ENCODE measurements at places on chromosomes 6 and 20.

- H3K36me3 ChIP-seq, result no peaks in the 10 kb centered on the region
- no peaks in the 10 kb centered on the region for H3K27me3 ChIP-seq
- peaks cover 64% of the 10 kb centered on the region for H3K4me1 ChIP-seq
- peak overlapping the region; percentile 37 for H3K4me3 ChIP-seq
- H3K27ac ChIP-seq, result peak overlapping the region; percentile 84
Measured at GRCh38 chr6:116385459-116385802, 14.7 kb downstream of the DSE start.

- no peaks in the 10 kb centered on the region for H3K36me3 ChIP-seq
- no peak for DNase-seq
- H3K27me3 ChIP-seq, result no peaks in the 10 kb centered on the region
- H3K4me3 ChIP-seq, result no peak overlapping the region
Measured at GRCh38 chr6:163500105-163500504, 85.6 kb downstream of the QKI start.

DNA sequence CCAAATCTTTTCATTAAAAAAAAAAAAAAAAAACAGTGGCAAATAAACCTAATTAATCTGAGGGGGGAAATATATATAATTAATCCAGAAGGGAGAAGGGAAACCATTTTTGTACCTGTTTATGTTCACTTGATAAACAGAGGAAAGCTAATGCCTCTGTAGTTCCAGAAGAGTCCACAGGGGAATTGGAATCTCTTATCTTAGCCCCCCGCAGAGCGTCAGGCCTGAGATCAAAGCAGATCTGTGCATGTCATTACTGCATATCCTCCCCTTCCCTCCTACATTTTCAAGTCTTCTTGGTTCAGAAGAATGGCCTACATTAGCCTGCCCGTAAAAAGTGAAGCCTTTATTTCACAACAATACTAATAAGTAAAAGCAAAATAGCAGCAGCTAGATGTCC lies 157.2 kb downstream of the PTPRT start:
- no peaks in the 10 kb centered on the region for H3K27me3 ChIP-seq
- H3K4me1 ChIP-seq, result no peaks in the 10 kb centered on the region
- no peak overlapping the region for H3K27ac ChIP-seq
- H3K36me3 ChIP-seq, result no peaks in the 10 kb centered on the region

DNA sequence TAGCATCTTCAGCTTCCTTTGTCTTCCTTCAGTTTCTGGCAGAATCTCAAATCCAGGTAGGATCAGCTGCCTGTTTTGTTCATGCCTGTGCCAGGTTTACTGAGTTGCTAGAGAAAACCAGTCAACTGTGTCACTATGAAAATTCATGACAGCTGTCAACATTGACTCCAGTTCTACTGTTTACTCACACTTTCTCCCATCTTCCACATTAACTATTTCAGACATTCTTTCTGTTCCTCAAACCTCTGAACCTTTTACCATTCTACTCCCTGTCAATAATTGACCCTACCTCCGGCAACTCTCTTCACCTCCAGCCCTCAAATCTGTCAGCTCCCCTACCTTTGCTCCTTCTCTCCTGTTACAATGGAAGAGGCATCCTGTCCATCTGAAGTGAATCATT lies 8.5 kb downstream of the ENPP4 start:
- no peak for DNase-seq
- no peak overlapping the region for H3K4me3 ChIP-seq
- H3K36me3 ChIP-seq, result no peaks in the 10 kb centered on the region
- H3K4me1 ChIP-seq, result no peaks in the 10 kb centered on the region
- no peak overlapping the region for H3K27ac ChIP-seq

GRCh38 chr6:45736134-45736533 lies 279.5 kb downstream of the CLIC5 start:
- no peaks in the 10 kb centered on the region for H3K4me1 ChIP-seq
- H3K4me3 ChIP-seq, result no peak overlapping the region
- no peak overlapping the region for H3K27ac ChIP-seq
- H3K27me3 ChIP-seq, result peaks cover 3% of the 10 kb centered on the region
- DNase-seq, result no peak
- no peaks in the 10 kb centered on the region for H3K36me3 ChIP-seq

- no peak for DNase-seq
- H3K27me3 ChIP-seq, result no peaks in the 10 kb centered on the region
- H3K36me3 ChIP-seq, result no peaks in the 10 kb centered on the region
- H3K27ac ChIP-seq, result no peak overlapping the region
Measured at GRCh38 chr6:135577059-135577538, 79.6 kb upstream of the AHI1 start.

DNA sequence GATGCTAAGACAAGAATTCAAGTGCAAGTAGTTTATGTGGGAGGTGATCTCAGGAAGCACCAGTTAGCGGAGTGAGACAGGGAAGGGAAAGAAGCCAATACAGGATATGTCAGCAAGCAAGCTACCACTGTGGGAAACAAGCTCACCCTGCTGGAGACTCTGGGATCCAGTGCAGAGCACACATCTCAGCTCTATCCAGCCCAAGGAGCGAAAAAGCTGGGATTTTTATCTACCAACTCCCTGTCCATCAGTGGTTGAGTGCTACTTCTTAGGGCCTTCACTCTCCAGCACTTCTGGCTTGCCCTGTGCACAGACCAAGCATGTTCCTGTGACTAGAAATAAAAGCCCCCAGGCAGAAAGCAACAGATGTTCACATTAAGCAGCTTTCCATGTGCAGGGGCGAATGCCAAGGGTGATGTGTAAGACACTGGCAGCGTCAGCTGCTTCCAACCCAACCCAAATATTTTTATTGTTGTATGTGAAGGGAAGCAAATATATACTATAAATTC lies 10.8 kb upstream of the RNF24 start:
- DNase-seq, result peak; percentile 93
- peaks cover 34% of the 10 kb centered on the region for H3K4me1 ChIP-seq
- peak overlapping the region; percentile 73 for H3K27ac ChIP-seq
- H3K27me3 ChIP-seq, result no peaks in the 10 kb centered on the region
- H3K36me3 ChIP-seq, result no peaks in the 10 kb centered on the region
- peak overlapping the region; percentile 44 for H3K4me3 ChIP-seq

- H3K4me3 ChIP-seq, result no peak overlapping the region
- H3K27ac ChIP-seq, result no peak overlapping the region
- DNase-seq, result peak; percentile 30
- H3K27me3 ChIP-seq, result no peaks in the 10 kb centered on the region
- H3K36me3 ChIP-seq, result no peaks in the 10 kb centered on the region
Measured at GRCh38 chr6:139262519-139263300, 29.1 kb downstream of the TXLNB start.

GRCh38 chr20:37358366-37359150 lies 12.6 kb downstream of the SRC start:
- no peaks in the 10 kb centered on the region for H3K27me3 ChIP-seq
- H3K27ac ChIP-seq, result peak overlapping the region; percentile 36
- DNase-seq, result peak; percentile 77
- H3K4me3 ChIP-seq, result no peak overlapping the region

GRCh38 chr20:35271904-35272303 lies 6.0 kb downstream of the MMP24OS start:
- no peaks in the 10 kb centered on the region for H3K36me3 ChIP-seq
- no peak overlapping the region for H3K4me3 ChIP-seq
- peak; percentile 79 for DNase-seq
- no peaks in the 10 kb centered on the region for H3K27me3 ChIP-seq
- H3K27ac ChIP-seq, result peak overlapping the region; percentile 28

GRCh38 chr20:6277661-6278240 lies 154.9 kb upstream of the FERMT1 start:
- H3K4me3 ChIP-seq, result no peak overlapping the region
- H3K27me3 ChIP-seq, result no peaks in the 10 kb centered on the region
- DNase-seq, result no peak
- no peaks in the 10 kb centered on the region for H3K4me1 ChIP-seq
- H3K36me3 ChIP-seq, result no peaks in the 10 kb centered on the region

DNA sequence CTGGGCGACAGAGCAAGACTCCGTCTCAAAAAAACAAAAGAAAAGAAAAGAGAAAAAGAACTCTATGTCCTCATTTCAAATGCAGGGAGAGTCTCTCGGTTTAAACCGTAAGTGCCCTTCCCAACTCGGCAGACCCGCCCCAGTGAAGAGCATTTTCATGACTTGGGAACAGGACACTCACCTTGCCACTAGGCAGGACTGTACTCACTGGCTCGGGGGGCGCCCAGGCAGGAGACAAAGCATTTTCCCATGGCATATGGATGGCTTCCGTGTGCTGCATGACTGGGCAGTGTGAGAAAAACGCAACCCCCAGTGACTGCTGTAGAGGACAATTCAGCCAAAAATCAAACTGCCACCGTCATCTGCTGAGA lies 23.7 kb upstream of the MRGBP start:
- H3K36me3 ChIP-seq, result no peaks in the 10 kb centered on the region
- H3K4me3 ChIP-seq, result no peak overlapping the region
- peaks cover 4% of the 10 kb centered on the region for H3K27me3 ChIP-seq
- no peak for DNase-seq
- peaks cover 6% of the 10 kb centered on the region for H3K4me1 ChIP-seq

GRCh38 chr6:147954938-147955337 lies 387.7 kb upstream of the SASH1 start:
- no peak for DNase-seq
- H3K4me3 ChIP-seq, result no peak overlapping the region
- no peak overlapping the region for H3K27ac ChIP-seq
- H3K36me3 ChIP-seq, result no peaks in the 10 kb centered on the region

DNA sequence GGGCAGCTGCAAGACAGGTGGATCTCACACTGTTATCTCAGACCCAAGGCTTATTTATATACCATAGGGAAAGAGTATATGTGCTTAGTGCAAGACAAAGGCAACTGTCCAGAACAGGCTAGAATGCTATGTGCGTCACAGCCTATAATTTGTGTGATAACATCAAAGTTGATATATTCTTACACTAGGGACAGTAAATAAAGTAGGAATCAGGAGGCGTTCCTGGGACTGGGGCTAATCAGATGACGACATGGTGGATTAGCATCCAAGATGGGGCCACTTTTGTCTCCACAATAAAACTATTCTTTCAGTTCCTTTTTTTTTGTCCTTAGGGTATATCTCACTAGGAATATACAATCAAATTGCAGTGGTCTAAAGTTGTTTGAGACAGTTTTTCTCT lies 54.9 kb upstream of the IER3 start:
- no peak overlapping the region for H3K4me3 ChIP-seq
- H3K36me3 ChIP-seq, result no peaks in the 10 kb centered on the region
- H3K27me3 ChIP-seq, result no peaks in the 10 kb centered on the region
- no peak for DNase-seq
- H3K4me1 ChIP-seq, result no peaks in the 10 kb centered on the region
- H3K27ac ChIP-seq, result no peak overlapping the region

DNA sequence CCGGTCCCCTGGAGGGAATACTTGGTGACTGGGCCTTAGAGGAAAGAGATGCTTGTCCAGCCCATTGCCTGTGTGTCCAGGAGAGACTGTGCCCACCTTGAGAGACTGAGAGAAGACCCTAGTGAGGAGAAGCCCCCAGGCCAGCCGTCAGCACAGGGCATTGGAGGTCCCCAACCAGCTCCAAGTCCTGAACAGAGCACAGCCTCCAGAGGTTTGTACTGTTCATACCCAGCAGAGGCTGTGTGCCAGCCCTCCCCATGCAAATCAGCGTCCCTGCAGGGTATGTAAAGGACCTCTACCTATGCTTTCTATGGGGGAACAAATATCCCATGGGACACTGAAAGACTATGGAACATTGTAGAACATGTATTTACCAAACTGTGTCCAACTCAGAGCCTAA lies 8.4 kb downstream of the HLA-E start:
- peaks cover 8% of the 10 kb centered on the region for H3K36me3 ChIP-seq
- H3K4me3 ChIP-seq, result no peak overlapping the region
- H3K27ac ChIP-seq, result no peak overlapping the region
- peaks cover 14% of the 10 kb centered on the region for H3K4me1 ChIP-seq
- DNase-seq, result no peak

- no peak overlapping the region for H3K27ac ChIP-seq
- DNase-seq, result no peak
- H3K4me3 ChIP-seq, result no peak overlapping the region
- H3K4me1 ChIP-seq, result no peaks in the 10 kb centered on the region
- no peaks in the 10 kb centered on the region for H3K36me3 ChIP-seq
Measured at GRCh38 chr6:48568856-48569255, 457.9 kb upstream of the PTCHD4 start.

DNA sequence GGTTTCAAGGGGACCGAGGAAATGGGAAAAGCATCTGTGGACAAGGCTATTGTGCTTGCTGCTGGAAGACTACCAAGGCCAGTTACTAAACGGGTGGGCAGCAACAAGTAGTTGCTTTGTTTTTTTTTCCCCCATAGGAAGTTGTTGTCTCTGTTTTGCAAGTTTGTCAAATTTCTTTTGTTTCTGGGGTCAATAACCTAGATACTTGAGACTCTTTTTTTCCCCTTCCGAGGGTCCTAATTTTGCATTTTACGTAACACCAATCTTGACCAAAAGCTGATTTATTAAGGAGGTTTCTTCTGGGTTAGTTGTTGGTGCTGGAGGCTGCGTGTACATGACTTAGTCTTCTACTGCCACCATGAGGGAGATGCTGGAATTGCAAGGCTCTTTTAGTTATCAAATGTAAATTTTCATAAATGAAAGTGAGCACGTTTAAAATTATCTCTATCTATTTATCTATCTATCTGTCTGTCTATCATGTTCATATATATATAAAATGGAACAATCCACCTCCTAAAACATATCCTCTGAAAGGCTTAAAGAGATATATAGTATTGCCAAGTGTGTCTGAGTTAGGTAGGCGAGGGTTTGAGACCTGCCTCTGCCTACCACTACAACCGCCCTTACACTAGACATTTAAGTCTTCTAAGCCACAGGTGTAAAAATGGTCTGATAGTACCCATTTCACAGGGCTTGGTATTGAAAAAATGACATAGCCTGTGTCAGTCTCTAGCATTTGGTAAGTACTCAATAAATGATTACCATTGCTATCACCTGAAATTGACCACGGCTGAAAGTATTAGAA lies 60.2 kb downstream of the GCLC start:
- no peak overlapping the region for H3K27ac ChIP-seq
- peak; percentile 77 for DNase-seq
- H3K36me3 ChIP-seq, result no peaks in the 10 kb centered on the region
- H3K4me3 ChIP-seq, result no peak overlapping the region
- peaks cover 6% of the 10 kb centered on the region for H3K4me1 ChIP-seq

- H3K36me3 ChIP-seq, result no peaks in the 10 kb centered on the region
- H3K27ac ChIP-seq, result peak overlapping the region; percentile 26
- DNase-seq, result peak; percentile 72
- no peaks in the 10 kb centered on the region for H3K27me3 ChIP-seq
- H3K4me1 ChIP-seq, result peaks cover 22% of the 10 kb centered on the region
- no peak overlapping the region for H3K4me3 ChIP-seq
Measured at GRCh38 chr6:79468116-79468515, 69.1 kb downstream of the LCA5 start.

- no peak overlapping the region for H3K4me3 ChIP-seq
- peaks cover 6% of the 10 kb centered on the region for H3K4me1 ChIP-seq
- H3K36me3 ChIP-seq, result no peaks in the 10 kb centered on the region
Measured at GRCh38 chr20:23007886-23008655, 27.0 kb upstream of the SSTR4 start.

- no peak overlapping the region for H3K4me3 ChIP-seq
- no peak overlapping the region for H3K27ac ChIP-seq
- no peaks in the 10 kb centered on the region for H3K27me3 ChIP-seq
- H3K4me1 ChIP-seq, result peaks cover 4% of the 10 kb centered on the region
- no peak for DNase-seq
Measured at GRCh38 chr6:111841822-111842221, 31.4 kb downstream of the FYN start.

GRCh38 chr6:159969921-159970320 lies 1.0 kb downstream of the IGF2R start:
- peak overlapping the region; percentile 81 for H3K4me3 ChIP-seq
- H3K36me3 ChIP-seq, result no peaks in the 10 kb centered on the region
- H3K4me1 ChIP-seq, result peaks cover 19% of the 10 kb centered on the region
- H3K27me3 ChIP-seq, result no peaks in the 10 kb centered on the region
- H3K27ac ChIP-seq, result peak overlapping the region; percentile 36
- DNase-seq, result peak; percentile 82

- H3K27me3 ChIP-seq, result no peaks in the 10 kb centered on the region
- H3K4me3 ChIP-seq, result no peak overlapping the region
- peak overlapping the region; percentile 9 for H3K27ac ChIP-seq
- DNase-seq, result no peak
- H3K4me1 ChIP-seq, result peaks cover 14% of the 10 kb centered on the region
Measured at GRCh38 chr6:150238846-150239407, 96.1 kb downstream of the PPP1R14C start.

Measured in GM23248 (cell line).